ENCODE measurements at places on chromosomes 16 and 17.

DNA sequence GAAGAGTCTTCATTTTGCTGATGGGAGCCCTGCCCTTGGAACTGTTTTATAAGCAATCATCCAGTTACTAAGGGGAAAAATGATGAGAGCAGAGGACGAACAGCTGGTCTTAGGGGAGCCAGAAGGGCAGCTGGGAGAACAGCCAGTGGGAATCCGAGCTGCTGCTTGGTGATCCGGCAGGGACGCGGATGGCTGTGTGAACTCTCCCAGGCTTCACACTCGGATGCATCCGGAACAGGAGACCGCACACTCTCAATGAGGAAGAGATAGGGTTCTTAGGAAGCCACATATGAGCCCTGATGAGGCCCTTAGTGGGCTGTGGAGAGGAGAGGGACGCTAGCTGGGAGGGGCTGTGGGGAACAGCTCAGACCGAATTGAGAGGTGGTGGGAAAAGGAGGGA, 5.0 kb upstream of the CACNG5 start:
- DNase-seq = no peak

DNA sequence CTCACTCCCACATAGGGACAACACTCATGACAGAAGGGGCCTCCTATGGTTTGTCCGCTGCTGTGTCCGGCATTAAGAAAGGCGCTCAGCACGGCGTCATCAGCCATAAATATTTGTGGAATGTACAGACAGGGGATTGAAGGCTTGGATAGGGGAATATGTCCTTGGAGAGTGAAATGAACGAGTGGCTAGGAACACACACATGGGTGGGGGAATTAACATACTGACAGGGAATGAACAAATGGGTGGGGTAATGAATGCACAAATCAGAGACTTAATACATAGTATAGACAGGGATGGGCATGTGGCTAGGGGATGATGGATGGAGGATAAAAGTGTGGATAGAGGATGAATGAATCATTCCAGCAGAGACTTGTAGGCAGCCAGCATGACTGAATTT, 154.0 kb upstream of the HSBP1 start:
- DNase-seq = no peak

- no peak for DNase-seq
These were observed 3.6 kb downstream of the PER1 start for GRCh38 chr17:8148560-8148959.

- DNase-seq = no peak
These were observed 26.0 kb upstream of the HNF1B start for GRCh38 chr17:37770631-37771518.

GRCh38 chr17:36495076-36495578, 8.6 kb downstream of the ZNHIT3 start:
- no peak for DNase-seq

DNA sequence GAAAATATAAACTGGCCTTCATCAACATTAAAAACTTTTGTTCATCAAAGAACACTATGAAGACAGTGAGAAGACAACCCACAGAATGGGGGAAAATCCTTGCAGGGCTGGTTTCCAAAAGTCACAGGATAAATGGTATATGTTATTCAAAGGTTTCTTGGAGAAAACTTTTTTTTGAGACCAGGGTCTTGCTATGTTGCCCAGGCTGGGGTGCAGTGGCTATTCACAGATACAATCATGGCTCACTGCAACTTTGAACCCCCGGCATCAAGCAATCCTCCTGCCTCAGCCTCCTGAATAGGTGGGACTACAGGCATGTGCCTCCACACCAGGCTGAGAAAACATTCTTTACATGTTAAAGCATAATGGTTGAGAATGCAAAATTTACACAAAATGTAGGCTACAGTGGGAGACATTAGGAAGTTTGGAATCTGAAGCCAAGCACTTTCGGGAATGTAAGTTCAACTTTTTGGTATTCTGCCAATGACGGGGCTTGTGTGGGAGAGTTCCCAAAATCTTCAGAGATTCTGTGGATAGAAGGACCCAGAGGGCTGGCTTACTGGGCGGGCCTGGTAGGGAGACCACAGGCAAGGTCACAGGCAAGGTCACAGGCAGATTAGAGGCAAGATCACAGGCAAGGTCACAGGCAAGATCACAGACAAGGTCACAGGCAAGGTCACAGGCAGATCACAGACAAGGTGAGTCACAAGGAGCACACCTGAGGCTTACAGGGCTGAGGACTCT, 24.2 kb upstream of the ATP2A3 start:
- no peak for DNase-seq

DNA sequence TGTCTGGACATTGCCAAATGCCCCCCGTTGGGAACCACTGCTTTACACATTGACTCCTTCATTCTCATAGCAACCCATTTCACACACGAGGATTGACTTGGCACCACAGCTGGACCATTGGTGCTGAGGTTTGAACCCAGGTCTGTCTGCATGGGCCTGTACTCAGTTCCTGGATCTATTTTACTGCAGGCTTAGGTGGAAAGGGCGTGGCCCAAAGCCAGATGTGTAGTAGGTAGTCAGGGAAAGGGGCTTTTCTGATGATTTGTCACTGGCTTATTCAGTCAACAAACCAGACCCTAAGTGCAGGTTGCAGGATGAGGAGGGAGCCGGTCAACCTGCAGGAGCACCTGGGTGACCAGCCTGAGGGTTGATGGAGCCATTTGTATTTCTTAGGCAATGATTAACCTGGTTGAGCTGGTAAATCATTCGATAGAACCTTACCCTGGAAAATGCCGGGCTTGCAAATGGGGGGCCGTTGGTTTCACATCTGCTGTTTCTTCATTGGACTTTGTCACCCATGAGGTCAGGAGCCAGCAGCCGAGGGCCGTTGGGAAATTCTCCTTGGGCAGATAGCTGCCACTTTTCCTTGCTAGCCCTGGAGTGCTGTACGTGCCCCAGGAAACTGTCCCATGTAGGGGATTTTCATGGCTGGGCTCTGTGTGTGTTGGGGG, 104.4 kb downstream of the CMIP start:
- no peak for DNase-seq

- no peak for DNase-seq
These were observed 43.0 kb upstream of the ZNF750 start for GRCh38 chr17:82882715-82883418.

DNA sequence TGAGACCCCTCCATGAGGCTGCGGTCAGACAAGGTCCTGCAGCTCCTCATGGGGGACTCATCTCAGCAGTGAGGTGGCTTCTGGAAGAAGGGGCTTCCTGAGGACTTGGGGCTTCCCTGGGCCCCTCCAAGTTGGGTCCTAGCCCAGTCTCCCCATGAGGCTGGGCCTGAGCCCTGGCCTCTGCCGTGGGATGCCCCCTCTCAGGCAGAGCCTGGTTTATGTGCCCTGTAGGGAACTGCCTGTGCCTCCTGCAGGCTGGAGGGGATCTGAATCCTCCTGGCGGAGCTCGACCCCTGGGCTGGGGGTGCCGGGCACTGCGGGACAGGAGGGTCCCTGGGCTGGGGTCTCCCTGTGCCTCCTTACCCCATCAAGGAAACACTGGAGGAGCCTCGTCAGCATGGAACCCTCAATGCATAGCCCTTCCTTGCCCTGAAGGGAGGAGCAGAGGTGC, 45.8 kb downstream of the TNFRSF13B start:
- DNase-seq = no peak

DNA sequence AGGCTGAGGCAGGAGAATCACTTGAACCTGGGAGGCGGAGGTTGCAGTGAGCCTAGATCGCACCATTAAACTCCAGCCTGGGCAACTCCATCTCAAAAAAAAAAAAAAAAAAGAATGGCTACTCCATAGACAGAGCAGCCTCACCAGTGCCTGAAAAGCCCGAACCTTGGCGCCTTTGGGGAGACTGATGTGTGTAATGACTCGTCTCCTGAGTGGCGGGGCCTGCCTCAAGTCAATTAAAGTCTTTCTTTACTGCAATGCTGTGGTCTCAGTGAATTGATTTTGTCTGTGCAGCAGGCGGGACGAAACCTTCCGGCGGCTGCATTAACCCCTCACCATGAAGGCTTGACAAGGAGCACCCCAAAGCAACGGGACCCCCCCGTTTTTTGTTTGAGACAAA, 3.5 kb upstream of the UQCC4 start:
- no peak for DNase-seq

- DNase-seq = no peak
These were observed 90.5 kb downstream of the RGS9 start for GRCh38 chr17:65227637-65228036.

DNA sequence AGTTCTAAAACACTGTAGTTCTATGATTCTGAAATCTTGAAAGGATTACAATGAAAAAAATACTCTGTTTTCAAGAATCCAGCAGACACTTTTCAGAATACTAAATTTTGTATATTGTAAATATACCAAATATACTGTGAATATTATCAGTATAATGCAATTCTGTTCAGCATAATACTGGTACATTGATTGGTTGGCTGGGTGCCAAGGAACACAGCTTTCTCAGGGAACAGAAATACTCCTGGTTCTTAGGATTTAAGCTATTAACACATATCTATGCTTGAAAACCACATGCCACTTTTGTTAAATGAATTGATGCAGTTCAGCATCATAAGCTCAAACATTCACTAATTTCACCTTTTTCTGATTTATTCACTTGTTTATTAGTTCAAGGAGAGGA, 2.5 kb upstream of the GINS3 start:
- no peak for DNase-seq

- no peak for DNase-seq
These were observed 6.3 kb downstream of the CRHR1 start for GRCh38 chr17:45790296-45790922.

DNA sequence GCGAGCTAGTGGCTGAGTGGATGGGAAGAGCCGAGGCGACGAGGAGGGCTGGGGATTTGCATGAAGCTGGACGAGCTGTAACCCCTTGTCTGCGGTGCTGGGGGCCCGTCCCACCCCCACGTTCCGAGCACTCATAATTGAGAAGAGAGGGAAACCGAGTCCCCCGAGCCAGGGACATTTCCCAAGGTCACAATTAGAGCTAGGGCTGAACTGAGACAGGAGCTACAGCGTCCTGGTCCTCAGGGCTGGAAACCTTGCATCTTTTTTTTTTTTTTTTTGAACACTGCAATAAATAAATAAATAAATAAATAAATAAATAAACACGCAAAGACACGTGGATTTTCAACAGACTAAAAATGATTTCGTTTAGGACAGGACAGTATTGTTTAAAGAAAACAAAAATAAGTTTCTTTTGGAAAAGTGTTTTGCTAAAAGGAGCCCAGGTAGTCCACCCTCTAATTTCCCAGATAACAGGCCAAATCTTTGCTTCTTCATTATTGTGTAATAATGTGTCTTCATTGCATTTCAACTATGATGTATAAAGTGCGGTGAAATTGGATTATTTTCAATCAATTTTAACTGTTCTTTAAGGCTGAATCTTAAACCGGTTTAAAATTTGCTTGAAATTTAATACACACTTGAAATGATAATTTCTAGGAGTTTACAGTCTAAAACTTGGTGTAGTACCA, 992 bp downstream of the GDPD1 start:
- DNase-seq = no peak

DNA sequence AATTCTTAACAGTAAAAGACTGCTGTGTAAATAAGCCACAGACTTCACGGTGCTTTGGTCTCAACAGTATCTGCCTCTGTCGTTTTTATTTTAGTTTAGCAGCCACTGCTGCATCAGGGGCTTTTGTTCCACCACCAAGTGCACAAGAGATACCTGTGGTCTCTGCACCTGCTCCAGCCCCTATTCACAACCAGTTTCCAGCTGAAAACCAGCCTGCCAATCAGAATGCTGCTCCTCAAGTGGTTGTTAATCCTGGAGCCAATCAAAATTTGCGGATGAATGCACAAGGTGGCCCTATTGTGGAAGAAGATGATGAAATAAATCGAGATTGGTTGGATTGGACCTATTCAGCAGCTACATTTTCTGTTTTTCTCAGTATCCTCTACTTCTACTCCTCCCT, 7.9 kb downstream of the HERPUD1 start:
- no peak for DNase-seq

GRCh38 chr17:1006054-1006453, 9.1 kb downstream of the TIMM22 start:
- no peak for DNase-seq

DNA sequence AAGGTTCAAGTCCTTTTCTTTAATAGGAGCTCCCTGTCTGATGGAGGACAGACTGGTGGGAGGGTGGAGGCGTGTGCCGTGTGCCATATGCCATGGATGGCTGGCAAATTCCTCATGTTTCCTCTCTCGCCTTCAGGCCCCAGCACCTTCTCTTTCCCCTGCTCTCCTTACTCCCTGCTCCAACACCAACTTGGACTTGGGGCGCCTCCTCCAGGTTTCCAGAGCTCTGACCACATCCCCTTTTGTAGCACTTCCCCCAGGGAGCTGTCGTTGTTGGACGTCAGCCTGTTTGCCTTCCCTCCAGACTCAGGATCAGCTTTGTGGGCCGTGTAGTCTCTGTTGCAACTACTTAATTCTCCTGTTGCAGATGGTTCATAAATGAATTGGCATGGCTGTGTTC, 30.7 kb downstream of the TMC7 start:
- DNase-seq = no peak

- no peak for DNase-seq
These were observed 24.5 kb downstream of the ZNF750 start for GRCh38 chr17:82815354-82815753.

DNA sequence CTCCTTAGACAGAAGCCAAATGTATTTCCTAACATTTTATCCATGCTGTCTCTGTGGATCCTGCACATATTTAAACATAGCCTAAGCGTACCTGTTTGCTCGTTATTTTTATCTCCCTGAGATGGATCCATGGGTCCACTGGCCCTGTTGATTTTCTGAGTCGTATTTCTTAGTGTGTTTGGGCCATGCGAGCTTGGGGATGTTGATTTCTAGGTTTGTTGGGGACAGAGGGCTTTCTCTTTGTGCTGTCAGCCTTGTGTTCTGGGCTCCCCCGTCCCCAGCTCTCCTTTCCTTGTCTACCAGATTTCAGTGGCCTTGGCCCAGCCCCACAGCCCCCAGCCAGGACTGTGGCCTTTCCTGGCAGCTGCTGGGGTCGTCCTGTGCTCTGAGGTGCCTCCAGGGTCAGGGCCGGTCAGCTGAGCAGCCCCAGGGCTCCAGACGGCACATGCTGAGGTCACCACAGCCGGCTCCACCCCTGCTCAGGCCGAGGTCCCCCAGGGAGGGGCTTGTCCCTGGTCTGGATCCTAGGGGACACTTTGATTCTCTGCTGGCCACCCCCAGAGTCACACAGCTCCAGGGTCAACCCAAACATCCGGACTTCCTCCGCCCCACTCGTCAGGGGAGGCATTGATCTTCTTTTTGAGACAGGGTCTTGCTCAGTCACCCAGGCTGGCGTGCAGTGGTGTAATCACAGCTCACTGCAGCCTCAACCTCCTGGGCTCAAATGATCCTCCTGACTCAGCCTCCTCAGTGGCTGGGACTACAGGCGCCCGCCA, 4.4 kb downstream of the SSTR5 start:
- no peak for DNase-seq

Measured in AG09309 (cell line).